Heart left ventricle (tissue), 16 donors: ENCODE measurements at places on chromosomes 2 and 18. TPM values are rescaled to one million over a fixed set of nuclear protein-coding genes. Genes with fewer than 3 reads are reported as not detected.
A peak's percentile ranks its signal among the peaks of the same experiment; 100 is the strongest.

SERPINB10 gene
- total RNA-seq = not detected

AOX1 gene
- total RNA-seq = 1.1 TPM

DNA sequence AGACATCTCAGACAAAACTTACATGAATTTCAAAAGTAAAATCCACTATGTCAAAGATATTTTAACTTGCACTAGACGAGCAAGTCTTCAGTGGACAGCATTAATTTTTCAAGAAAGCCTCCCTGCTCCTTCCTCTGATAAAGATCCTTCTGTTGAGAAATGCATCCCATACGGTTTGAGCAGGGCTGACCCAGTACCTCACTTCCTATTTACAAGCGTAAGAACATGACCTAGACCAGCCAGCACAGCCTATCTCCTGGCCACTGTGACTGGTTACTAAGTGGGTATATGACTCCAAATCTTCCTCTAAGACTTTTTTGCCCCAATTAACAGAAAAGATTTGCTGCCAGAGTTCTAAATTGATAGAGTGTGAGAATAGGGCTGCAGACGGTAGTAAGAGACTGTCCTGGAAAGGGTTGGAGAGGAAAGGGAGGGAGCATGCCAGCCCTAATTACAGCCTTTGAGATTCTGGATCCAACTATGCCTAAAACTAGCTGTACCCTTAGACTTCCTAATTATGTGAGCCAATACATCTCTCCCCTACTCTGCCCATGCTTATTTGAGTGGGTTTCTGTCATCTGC, 108.4 kb downstream of the PRELID3A start:
- DNase-seq = no peak

NT5DC4 gene
- total RNA-seq = not detected

- DNase-seq = no peak
Measured at GRCh38 chr2:163255086-163255485, 416.5 kb upstream of the KCNH7 start.

IL37 gene
- total RNA-seq = not detected

FLACC1 gene
- total RNA-seq = 7.2 TPM

DNA sequence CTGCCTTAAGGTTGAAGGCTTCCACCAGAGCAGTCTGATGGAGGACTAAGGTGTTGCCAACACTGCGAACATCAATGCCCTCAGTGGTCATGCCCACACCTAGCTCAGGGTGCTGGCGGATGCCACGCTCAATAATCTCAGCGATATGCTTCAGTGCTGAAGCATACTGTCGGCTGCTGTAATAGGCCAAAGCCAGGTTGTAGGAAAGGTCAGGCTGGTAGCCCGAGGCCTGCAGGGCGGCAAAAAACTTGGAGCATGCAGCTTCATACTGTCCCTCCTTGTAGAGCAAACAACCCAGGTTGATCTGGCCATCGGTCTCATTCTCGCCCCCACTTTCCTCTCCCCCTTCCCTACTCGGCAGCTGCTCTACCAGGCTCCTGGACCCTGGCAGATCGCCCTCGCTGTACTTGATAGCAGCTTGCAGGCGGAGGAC, 159.4 kb downstream of the AGPS start:
- DNase-seq = peak; percentile 61

NXPH2 gene
- total RNA-seq = not detected

- DNase-seq = no peak
Measured at GRCh38 chr18:55862693-55863390, 274.9 kb upstream of the TCF4 start.

- DNase-seq = no peak
Measured at GRCh38 chr2:138274421-138275291, 226.9 kb upstream of the SPOPL start.

GRCh38 chr2:20539133-20539719, 92.4 kb downstream of the RHOB start:
- DNase-seq = no peak

GRCh38 chr2:19299032-19299431, 59.4 kb downstream of the OSR1 start:
- DNase-seq = no peak

DNA sequence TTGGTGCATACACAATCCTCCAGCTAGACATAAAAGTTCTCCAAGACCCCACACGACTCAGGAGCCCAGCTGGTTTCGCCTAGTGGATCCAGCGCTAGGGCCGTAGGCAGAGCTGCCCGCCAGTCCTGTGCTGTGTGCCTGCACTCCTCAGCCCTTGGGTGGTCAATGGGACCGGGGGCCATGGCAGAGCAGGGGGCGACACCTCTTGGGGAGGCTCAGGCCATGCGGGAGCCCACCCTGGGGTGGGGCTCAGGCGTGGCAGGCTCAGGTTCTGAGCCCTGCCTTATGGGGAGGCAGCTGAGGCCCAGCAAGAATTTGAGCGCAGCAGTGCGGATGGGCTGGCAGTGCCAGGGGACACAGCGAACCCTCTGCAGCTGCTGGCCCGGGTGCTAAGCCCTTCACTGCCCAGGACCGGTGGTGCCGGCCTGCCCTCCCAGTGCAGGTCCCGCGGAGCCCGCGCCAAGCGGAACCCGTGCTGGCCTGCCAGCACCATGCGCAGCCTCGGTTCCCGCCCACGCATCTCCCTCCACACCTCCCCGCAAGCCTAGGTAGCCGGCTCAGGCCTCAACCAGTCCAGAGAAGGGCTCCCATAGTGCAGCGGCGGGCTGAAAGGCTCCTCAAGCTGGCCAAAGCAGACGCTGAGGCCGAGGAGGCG, 1566.6 kb upstream of the SLC39A10 start:
- DNase-seq = no peak

DNA sequence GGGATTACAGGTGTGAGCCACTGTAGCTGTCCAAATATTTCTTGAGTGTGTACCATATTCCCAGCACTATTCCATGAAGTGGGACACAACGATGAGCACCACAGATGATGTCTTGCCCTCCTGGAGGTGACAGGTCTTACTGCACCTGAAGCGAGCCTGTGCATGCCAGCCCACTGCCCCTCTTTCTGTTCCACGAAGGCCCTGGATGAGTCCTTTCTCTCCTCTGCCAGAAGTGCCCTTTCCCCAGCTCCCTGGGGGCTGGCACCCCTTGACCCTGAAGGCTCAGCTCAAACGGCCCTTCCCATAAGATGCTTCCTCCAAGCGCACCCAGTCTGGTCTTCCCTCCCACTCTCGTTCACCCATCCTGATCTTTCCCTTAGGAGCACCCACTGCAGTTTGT, 5.5 kb downstream of the ATP6V1B1 start:
- no peak for DNase-seq

DNA sequence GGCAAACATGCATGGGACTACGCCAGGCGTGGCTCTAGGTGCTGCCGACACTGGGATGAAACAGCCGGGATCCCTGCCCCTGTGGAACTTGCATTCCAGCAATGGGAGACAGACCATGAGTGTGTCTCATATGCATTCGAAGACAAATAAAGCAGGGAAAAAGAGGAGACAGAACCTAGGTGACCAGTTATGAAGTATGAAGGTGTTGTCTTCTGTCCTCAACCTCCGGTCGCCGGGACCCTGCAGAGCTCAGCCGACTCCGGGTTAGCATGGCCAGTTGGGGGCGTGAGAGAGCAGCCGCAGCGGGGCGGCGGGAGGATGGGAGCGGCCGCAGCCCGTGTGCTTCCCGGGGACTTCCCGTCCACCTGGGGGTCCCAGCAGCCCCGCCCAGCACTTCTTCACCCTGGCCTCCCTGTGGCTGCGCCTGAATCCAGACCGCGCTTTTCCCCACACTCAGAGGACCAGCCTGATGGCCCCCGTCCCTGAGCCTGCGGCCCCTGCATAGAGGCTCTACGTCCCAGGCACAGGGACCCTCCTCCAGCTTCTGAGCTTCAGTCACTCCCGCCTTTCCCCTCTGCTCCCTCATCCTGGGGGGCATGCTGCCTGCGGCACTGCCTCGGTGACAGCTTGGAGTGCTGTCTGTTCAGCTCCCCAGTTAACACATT, 11.4 kb downstream of the ID2 start:
- DNase-seq = no peak

DNA sequence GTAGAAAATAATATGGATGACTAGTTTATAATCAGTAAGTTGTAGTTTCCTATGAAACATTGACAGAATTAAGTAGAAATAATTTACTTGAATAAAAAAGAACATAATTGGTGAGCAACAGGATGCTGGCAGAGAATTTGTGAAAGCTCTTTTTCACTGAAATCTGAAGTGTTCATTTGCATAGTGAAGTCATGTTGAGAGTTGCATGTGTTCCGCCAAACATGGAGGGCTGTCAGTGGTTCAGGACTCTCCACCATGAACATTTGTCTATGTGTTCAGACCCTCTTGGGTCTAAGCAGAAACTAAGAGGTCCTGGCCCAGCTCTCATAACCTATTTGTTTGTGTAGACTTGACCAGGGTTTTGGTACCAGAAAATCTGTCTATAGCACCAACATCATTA, 182.5 kb upstream of the LINC00305 start:
- no peak for DNase-seq

DNA sequence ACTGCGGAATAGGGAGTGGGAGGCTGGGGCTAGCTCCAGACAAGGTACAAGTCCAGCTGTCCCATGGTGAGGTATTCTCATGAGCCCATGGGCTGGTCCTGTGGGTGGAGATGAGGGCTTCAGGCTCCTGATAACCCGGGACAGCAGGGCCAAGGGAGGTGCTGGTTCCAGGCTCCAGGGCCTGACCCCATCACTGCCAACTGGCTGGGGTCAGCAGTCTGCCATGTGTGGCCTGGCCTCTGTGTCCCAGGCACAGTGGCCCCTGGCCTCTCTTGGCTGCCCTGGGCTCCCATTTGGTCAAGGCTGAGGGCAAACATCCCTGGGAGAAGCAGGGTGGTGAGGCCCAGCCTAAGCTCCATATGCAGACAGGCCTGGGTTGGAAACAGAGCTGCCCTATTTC, 966 bp upstream of the OXER1 start:
- DNase-seq = no peak

DNA sequence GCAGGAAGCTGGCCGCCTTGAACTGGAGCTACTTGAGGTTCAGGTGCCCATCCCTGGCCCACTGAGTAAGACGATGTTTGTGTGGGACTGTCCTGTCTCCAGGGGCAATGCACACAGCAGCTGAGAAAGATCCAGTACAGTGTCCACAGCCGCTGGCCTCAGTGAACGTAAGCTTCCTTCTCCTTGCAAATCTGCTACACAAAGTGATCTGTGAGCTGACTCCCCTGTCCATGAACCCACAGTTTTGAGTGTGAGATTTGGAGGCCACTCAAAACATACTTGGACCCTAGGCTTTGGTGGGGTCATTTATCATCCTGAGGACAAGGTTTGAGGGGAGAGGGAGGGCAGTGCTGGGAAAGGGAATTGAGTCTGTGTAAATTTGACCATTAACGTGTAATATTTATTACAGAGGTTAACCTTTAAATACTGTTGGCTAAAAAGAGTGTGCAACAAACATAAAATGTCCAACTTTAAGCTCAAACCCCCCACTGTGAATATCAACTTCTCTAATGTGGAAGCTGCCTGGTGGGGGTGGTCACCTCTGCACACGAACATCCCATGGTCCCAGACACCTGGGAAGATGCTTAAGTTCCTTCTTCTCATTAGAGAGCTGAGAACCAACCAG, 4.9 kb upstream of the CYS1 start:
- DNase-seq = no peak
